Stimulated activated CD4-positive, alpha-beta T cell treated with anti-CD3 and anti-CD28 coated beads, TNF-alpha, amount 100 ng/mL, for 1 hour (primary cell): ENCODE measurements at places on chromosomes 5 and 9.

- DNase-seq: peak; percentile 56
These were observed 139.2 kb upstream of the SMARCA2 start for GRCh38 chr9:1875921-1876448.

DNA sequence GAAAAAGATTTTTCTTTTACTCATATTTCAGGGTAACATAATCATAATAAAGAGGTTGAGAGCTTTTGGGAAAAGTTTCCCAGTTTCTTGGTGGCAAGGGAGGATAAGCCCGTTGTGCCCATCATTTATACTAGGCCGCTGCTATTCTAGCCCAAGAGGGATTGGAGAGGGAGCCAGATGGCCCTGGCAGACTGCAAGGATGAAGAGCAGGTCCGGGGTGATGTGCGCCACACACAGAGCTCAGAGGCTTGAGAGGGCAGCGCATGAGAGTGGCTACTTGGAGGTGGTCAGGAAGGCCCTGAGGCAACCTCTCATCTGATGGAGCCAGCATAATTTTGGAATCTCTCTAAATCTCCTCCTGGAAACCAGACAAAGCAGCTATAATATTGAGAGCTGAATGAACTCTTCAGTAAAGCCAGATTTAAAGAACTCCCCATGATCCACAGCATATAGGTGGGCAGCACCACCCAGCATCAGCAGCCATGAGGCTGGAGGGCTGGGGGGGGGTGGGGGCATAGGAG is 110.1 kb downstream of the MED27 start:
- no peak for DNase-seq

DNA sequence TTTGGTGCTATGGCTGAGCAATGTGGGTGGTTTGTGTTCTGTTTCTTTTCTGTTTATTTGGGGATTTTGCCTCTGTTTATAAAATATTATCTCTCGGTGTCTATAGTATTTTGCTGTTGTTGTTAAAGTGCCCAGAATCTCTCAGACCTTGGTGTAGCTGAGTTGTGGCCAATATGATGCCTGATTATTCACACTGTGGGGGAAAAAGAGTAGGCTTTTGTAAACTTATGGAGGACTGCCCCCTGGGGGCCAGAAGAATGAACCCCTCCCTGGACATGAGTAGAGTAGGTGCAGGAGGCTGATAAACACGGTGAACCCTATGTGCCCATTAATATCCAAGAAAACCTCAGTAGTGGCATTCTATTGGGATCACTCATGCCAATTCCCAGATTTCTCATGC is 49.0 kb upstream of the DPYSL3 start:
- DNase-seq: no peak

- DNase-seq: no peak
These were observed 138.4 kb downstream of the ASTN2 start for GRCh38 chr9:117276444-117276843.

- DNase-seq: no peak
These were observed 335.0 kb downstream of the NPR3 start for GRCh38 chr5:33046091-33046490.

DNA sequence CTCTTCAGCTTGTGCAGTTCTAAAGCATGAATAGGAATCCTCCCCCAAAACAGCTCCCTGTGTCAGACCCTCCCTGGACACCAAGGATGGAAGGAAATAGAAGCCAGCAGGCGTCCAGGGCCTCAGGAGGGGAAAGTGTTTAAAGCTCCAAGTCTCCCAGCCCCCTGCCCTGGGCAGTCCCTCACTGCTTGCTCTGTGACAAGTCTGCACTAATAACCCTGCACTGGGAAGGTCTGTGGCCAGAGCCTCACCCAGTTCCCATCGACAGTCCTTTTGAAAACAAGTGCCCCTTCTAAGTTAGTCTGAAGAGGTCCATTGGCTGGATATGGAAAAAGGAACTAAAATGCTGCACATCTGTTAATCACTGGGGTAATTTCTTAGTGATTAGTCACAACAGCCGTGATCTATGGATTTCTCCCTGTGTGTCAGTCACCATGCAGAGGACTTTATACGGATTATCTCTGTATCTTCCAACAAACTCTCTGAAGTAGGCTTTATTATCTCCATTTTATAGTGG is 195.3 kb downstream of the FBXL7 start:
- no peak for DNase-seq

DNA sequence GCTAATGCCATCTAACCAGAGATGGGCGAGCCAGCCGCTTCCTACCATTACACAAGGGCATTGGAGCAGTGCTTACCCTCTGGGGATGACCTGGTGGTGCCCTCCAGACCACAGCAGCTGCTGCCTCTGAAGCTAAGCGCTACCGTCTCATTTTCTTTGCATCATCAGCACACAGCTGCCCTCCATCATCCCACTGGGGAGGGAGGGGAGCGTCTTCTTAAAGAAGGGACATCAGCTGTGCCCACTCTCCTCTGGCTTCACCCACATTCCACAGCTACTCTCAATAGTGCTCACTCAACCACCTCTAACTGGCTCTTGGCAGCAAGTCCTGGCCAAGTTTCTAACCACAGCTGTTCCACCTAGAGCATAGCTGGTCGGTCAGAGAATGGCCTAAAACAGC is 503.4 kb downstream of the NFIB start:
- DNase-seq: no peak

DNA sequence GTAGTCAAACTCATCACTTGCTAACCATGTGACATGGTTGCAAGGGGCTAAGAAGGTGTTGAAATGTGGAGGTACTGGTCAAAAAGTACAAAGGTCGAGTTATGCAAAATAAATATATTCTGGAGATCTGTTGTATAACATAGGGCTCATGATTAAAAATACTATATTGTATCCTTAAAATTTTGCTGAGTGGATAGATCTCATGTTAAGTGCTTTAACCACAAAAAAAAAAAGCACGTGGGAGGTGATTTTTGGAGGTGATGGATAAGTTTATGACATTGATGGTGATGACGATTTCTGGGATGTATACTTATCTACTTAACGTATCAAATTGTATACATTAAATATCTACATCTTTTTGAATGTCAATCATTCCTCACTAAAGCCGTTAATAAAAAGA is 96.2 kb upstream of the PAPPA start:
- no peak for DNase-seq

DNA sequence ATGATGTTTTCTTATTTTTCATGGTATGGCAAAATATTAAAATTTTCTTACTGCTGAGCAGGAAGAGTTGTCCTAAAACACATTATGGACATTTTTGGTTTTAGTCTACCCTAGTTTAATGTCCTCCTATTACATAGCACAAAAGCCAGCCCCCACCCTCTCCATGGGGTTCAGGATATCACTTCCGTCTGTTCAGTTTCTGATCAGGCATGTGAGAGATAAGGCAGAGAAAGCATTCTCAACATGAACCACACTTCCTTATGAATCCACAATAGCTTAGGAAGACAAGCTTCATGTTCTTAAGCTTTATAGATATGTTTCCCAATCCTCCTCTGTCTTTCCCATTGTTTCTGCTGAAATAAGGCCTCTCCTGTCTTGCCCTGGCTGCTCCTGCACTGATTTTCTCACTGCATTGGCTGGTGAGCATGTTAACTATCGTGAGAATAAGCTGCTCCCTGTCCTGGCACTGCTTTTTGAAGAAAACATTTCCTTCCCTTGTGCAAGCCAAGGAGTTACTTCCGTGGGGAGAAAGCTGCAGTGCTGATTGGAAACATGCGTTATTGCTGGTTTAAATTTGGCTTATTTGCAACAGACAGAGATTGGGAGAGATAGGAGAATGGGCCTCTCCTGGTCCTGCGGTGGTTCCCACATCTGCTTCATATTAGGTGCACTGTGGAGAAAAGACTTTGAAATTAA is 260.3 kb upstream of the RPS23 start:
- DNase-seq: no peak

- DNase-seq: no peak
These were observed 13.6 kb upstream of the CCDC180 start for GRCh38 chr9:97293818-97294217.

DNA sequence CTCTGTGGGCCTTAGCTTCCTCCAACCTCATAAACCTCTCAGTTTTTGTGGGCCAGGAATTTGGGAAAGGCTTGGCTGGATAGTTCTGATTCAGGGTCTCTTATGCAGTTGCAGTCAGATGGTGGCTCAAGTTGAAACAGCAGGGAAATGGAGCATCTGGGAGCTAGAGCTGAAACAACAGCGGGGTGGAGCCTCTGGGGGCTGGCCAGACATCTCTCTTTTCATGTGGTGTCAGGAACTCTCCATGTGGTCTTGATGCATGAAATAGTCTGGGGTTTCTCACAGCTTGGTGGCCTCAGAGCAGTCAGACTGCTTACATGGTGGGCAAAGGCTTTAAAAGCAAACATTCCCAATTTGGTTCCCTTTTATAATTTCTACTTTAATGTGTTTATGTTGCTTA is 13.5 kb downstream of the ZNF346 start:
- DNase-seq: no peak

DNA sequence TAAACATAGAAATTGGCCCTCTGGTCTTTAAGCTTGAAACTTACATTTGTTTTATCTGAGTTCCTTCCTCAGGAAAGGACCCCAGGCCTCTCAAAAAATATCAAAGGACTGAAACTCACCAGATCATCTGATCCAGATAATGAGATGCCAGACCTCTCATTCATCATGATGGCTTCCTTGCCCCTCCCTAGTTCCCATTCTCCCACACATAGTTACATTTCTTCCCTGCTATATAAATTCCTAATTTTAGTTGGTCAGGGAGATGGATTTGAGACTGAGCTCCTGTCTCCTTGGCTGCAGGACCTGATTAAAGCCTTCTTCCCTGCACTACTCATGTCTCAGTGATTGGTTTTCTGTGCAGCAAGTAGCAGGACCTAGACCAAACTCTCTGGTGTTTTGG is 119.4 kb upstream of the SPIN1 start:
- DNase-seq: no peak

DNA sequence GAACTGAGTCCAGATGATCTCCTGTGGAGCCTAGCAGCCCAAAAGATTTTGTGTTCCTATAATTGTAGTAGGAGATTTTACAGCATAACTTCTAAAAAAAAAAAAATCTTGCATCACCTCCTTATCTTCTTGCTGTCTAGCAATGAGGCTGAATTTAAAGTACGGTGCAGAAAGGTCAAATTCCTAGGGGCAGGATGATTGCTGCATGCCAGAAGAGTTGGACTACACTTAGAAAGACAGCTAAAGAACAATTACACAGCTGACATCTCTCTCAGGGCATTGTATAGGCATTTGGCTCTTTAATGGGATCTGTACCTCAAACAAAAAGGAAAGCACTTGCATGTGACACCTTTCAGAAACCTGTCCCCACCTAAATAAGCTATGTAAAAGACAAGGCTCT is 443.2 kb downstream of the HCN1 start:
- DNase-seq: no peak

DNA sequence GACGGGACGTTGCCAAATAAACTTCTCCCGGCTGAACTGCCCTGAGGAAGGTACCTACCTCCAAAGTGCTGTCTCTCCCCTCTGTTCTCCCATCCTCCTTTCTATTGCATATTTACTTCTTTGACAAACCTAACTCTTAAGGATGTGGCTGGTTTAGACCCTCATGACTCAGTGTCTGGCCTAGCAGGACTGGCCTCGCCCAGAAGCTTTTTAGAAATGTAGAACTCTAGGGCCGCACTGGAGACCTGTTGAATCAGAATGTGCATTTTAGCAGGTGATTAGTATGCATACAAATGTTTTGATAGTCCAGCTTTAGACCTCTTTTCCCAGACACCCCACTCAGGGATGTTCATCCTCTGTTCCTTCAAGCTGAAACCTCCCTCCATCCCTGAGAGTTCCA is 335.9 kb downstream of the PIK3R1 start:
- DNase-seq: no peak

DNA sequence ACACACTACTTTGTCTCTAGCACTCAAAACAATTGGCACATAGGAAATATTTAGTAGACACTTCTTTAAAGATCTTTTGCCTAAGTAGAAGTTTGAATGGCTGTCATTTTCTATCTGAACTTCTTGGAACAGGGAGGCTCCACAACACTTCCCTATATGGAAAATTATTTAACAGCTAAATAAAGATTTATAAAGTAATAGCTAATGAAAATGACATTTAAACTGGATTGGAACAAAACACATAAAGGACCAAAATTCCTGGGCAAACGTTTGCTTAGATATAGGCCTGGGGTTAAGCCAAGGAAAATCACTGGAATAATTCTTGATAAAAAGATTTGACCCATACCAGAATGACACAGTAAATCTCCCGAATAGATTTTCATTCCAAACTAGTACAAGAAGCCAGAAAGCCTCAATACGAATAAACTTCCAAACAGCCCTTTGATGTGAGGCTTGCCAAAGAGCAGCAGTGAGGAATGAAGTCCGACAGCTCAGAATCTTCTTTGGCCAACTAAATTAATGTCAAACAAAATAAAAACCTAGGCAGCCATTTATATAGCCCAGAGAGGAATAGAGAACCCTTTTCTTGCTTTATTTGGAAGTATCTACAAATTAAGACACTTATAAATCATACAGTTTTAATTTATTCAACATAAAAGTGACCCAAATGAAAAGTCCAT is 20.3 kb upstream of the RNF180 start:
- DNase-seq: no peak

DNA sequence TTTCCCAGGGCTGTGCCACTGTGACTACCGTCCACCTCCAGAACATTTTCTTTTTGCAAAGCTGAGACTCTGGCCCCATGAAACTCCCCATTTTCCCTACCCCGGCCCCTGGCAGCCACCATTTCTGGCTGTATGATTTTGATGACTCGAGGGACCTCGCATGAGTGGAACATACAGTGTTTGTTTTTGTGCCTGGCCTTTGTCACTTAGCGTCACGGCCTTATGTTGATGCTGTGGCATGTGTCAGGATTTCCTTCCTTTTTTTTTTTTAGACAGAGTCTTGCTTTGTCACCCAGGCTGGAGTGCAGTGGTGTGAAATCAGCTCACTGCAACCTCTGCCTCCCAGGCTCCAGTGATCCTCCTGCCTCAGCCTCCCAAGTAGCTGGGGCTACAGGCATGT is 42.7 kb downstream of the ASS1 start:
- DNase-seq: no peak

DNA sequence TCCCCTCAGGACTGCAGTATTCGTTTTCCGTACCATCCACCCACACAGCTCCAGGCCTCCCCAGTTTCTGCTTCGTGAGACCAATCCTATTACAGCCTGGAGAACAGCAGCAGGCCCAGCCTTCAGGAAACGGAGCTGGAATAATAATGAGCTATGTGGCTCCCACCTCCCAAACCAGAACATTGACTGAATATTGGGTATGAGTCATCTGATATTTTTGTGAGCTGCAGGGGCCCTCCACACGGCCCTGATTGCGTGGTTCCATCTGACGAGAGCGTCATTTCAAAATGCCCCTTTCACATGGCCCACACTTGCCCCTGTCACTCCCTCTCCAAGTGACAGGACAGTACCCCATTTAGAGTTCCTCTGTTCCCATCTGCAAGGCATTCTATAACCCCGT is 192.0 kb downstream of the BRINP1 start:
- no peak for DNase-seq

- no peak for DNase-seq
These were observed 25.8 kb upstream of the CD180 start for GRCh38 chr5:67222243-67223025.

DNA sequence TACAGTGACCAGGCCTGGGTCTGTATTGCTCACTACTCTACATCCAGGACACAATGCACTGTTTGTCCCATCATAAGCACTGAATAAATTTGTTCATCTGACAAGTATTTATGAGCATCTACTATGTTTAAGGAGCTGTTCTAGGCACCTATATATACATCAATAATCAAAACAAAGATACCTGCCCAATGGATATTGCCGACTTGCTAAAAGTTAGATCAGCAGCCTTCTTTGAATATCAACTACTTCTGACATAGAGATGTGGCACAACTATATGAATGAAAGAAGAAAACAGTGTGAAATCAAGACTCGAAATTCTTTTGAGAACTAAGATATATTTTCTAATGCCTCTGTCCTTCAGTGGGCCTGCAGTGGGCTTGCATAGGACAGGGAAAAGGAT is 215.7 kb downstream of the ARL15 start:
- DNase-seq: no peak
